ENCODE measurements at places on chromosomes 4 and X.

DNA sequence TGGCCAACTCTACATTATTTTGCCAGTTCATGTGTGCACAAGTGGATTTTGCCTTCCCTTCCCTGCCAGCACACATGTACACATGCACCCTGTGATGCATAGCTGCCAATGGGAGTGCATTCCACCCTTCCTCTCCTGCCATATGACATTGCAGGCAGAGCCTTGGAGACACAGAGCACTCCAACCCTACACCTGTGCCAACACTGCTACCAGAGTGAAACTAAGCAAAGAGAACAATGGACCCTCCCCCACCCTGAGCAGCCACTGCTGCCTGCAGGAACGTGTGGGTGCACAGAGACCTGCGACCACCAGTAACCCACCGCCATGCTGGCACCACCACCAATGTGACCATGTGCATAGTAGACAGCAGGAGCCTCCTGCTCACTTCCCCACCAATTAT lies 78.4 kb downstream of the ITM2A start:
- no peak for DNase-seq

DNA sequence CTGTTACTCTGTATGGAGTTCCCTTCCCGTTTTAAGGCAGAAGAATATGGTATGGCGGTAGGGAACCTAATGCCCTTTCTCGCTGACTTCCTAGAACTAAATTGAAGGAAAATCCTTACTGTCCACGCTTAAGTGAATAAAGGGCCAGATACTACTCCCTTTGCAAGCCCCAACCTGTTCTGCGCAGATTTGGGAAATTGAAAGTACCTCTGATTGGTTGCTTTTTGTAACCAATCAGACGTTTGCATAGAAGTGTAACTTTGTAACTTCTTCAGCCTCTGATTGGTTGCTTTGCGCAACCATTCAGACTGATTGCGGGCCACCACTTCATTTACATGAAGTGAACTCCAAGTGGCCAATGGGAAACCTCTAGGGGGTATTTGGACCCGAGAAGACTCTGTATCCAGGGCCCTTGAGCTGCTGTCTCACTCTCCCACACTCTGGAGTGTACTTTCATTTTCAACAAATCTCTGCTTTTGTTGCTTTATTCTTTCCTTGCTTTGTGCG lies 1.2 kb upstream of the TMEM33 start:
- no peak for DNase-seq

- peak; percentile 66 for DNase-seq
Observed at GRCh38 chrX:3443184-3443583, 96.7 kb upstream of the MXRA5 start.

DNA sequence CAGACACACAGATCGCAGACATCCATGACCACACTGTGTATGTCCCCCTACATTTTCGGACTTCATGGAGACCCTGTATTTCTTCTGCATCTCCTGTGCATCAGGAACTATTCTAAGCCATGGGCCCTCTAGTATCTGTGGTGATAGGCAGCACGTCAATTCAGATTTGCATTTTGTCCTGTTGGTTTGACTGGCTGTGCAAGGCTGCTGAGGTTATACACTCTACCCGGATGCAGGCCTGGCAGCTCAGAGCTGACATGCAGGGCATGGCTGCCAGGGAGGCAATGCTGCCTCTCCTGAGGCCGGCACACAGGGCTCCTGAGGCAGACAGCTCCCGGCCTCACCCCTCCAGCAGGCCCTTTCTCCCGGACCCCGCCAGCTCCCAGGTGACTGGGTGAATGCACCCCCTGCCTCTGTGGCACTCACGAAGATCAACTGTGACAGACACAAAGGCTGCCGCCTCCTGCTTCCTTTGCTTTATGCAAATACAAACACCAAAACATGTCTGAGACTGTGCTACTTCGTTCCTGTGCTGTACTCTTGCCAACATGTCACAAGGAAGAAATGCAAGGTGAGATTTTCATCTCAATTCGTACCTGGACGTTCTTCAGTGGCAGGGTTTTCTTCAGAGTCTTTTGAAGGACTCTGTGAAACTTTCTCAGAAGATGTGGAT lies 51.0 kb downstream of the NSG1 start:
- no peak for DNase-seq

- no peak for DNase-seq
Observed at GRCh38 chr4:151331276-151332042, 6.1 kb upstream of the SH3D19 start.
